T-cell (primary cell): ENCODE measurements at places on chromosomes 1 and 21. TPM values are rescaled to one million over a fixed set of nuclear protein-coding genes. Genes with fewer than 3 reads are reported as not detected.

C1QTNF12 gene
- 4.2 TPM for total RNA-seq

C1orf115 gene
- total RNA-seq: 1.3 TPM

RGS16 gene
- total RNA-seq: 4.6 TPM

HPCA gene
- not detected for total RNA-seq

PNRC2 gene
- 135 TPM for total RNA-seq

UBE2J2 gene
- 65.1 TPM for total RNA-seq
